ENCODE measurements at places on chromosomes 7 and 10.

- no peak for DNase-seq
Observed at GRCh38 chr7:156759579-156760202, 119.1 kb downstream of the RNF32 start.

DNA sequence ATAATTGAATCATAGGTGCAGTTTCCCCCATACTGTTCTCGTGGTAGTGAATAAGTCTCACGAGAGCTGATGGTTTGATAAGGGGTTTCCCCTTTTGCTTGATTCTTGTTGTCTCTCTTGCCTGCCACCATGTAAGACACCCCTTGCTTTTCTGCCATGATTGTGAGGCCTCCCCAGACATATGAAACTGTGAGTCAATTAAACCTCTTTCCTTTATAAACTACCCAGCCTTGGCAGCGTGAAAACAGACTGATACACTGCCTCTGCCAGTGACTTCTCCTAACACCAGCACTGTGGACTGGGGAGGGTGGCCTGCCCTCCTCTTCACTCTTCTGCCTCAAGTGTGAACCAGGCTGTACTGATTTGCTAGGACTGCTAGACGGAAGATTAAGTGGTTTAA, 108.6 kb downstream of the RAB11FIP2 start:
- no peak for DNase-seq

- no peak for DNase-seq
Observed at GRCh38 chr10:113094114-113094486, 144.1 kb downstream of the TCF7L2 start.

DNA sequence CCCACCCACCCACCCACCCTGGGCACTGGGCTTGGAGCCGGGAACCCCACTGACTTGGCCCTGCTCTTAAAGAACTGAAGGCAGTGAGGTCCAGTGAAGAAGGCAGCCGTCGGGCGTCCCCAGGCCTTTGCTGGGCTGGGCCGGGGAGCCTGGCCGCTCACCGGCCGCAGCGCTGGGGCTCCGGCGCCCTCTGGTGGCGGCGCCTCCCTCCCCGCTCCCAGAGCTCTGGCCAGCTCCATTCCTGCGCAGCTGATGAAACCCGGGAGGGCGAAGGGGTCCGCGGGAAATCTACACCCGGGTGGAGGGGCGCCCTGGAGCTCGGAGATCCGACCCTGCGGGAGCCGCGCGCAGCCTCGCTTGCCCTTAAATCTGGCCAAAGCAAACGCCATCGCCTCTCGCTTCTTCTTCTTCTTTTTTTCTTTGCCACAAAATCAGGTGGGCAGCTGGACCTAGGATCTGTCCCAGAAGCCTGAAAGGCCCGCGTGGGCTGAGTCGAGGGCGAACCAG, 1.7 kb upstream of the CXCL12 start:
- peak; percentile 92 for DNase-seq

- DNase-seq: no peak
Observed at GRCh38 chr10:58588673-58589265, 76.1 kb downstream of the BICC1 start.

DNA sequence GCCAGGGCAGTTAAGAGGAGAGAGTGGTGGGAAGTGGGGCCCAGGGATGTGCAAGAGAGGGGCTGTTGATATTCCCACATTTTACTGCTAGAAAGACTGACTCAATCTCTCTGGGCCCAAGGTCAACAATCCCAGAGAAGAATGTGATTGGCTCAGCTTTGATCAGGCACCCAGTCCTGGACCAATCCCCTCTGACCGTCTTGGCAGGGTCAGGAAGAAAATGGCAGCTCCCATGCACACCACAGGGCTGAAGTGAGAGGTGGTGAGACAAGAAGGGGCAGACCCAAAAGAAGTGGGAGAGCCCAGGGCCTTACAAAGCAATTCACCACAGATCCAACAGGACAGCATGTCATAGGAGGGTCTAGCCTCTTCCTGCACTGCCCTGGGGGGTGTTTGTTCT, 3.3 kb upstream of the C10orf105 start:
- no peak for DNase-seq

DNA sequence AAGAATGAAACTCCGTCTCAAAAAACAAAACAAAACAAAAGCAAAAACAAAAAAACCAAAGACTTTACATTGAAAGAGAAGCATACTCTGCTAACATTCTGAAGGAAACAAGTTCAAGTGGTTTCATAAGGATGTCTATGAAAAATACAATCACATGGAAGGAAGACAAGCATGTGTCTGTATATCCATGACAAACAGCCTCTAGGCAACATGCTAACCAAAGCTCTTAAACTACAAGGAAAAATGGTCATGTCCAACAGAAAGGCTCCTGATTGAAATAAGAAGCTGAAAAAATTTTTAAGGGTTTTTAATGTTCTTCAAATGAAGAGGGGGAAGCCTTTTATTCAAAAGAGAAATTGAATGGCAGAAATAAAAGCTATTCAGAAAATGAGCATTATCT, 64.9 kb downstream of the UBE2H start:
- DNase-seq: no peak

DNA sequence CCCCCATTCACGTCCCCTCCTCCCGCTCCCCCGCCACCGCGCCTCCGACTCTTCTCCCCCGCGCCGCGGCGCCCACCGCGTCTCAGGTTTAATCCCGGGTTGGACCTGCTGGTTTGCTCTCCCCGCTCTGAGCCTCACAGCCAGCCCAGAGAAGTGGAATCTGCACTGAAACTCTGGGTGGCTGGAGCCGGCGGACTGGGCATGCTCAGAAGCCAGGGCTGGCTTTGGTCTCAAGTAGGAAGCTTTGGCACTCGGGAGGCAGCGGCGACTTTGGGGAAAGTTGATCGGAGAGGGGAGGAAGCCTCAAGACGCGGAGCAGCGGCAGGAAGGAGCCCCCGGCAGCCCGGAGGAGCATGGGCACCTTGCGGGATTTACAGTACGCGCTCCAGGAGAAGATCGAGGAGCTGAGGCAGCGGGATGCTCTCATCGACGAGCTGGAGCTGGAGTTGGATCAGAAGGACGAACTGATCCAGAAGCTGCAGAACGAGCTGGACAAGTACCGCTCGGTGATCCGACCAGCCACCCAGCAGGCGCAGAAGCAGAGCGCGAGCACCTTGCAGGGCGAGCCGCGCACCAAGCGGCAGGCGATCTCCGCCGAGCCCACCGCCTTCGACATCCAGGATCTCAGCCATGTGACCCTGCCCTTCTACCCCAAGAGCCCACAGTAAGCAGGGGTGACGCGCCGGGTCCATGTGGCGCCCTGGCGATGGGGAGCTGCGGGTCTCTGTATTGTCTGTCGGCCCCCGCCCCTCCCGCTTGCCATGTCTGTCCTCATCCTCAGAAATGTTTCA, at the start of gene PRKG1:
TSS of gene PRKG1 (plus strand) at position 250 of the 791 bp plus-strand sequence.
- DNase-seq: peak; percentile 90

DNA sequence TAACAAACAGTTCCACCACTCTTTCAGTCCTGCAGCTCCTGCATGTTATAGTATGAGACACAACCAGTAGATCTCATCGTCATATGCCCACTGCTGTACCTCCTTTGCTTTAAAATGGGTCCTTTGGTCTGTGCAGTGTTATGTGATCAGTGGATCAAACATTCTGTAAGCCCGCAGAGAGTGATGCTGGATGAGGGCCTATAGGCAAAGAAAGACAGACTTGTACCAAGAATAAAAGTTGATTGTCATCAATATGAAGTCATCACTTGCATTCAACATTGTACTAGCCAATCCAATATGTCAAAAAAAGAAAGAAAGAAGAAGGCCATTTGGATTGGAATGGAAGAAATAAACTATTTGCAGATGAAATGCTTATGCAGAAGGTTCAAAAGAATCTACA, 79.8 kb upstream of the PHYHIPL start:
- DNase-seq: no peak

DNA sequence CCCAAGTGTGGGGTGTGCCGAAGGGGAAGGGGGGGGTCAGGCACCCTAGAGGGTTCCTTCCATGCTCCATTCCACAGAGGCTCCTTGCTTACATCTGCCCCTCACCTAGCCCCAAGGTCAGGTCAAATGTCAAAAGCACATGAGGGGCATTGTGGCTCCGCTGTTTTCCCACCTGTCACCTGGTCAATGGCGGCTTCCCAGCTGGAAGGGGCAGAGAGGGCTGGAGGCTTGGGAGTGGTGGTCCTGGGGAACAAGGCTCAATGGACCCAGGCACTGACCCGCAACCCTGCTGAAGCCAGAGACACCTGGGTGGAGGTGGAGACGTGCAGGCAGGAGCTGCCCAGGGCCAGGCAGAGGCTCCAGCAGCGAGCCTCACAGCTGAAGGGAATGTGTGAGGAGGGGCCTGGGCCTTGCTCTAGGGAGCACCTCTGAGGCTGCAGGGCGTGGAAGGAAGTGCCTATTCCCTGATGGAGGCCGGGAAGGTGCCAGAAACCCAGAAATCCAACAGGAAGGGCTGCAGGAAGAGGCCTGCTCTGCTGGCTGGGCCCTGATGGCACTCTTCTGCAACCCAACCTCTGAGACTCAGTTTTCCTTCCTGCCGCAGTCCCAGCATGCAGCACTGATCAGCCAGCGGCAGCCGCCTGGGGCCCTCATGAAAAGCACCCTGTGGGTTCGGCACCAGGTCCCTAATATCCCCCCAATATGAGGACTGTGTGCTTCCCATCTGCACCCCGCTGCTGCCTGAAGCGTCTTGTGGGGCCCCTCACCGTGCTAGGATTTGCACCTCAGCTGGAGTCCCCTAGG, 16.0 kb downstream of the RASGEF1A start:
- DNase-seq: peak; percentile 21

GRCh38 chr7:17632384-17632783, 307.9 kb downstream of the SNX13 start:
- DNase-seq: no peak

DNA sequence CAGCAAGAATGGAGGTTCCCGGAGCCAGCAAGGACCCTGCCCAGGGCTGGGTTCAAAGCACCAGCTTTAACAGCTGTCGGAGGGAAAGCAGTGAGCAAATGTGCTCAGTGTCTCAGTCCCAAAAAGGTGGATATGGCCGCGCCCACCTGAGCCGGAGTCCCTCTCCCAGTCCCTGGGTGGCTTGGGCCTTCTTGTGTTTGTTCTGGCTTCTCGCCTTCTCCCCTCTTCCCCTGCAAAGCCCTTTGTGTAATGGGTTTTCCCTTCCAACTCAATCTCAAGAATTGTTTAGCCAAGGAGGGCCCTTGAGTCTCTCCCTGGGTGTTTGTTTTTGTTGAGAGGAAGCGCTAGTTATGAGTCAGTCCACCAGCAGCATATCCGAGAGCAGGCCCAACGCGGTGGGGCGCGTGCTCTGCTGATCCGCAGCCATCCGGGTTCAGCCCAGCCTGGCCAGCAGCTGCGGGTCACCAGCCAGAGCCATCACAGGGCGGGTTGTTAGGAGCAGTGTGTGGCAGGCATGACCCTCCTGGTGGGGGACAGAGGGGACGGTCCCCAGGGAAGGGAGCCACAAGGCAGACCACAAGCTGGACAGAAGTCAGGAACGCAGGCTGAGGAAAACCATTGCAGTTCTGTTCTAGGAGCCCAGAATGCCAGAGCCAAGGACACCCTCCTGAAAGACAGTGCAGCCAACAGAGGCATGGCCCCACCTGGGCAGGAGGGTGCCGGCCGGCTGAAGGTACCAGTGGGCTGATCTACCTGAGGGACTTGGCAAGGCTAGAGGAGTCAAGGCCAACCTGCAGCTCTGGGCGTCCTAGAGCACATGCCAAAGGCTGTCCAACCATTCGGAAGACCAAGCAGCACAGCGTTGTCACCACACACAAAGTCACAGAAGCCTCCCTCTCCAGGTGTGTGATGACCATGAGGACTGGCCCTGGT, 21.3 kb downstream of the CALML3 start:
- DNase-seq: peak; percentile 80

DNA sequence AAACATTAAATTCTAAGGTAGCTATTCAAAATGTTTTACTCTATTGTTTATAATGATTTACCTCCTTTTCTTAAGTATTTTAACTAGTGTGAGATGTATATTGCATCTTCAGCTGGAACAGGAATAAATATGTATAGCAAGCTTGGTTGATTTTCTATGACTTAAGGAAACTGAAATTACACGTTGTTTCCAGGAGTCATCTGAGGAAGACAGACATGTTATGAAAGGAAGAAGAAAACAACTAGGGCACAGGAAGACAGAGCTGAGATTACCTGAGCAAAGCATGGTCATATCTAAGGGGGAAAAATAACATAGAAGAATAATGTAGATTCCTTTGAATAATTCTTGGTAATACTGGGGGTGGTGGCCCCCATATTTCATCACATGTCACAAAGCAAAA, 210.9 kb upstream of the SEMA3E start:
- DNase-seq: no peak

GRCh38 chr7:101555921-101556275, 73.2 kb downstream of the MYL10 start:
- no peak for DNase-seq

GRCh38 chr10:102593074-102593803, 51.0 kb upstream of the TRIM8 start:
- no peak for DNase-seq

DNA sequence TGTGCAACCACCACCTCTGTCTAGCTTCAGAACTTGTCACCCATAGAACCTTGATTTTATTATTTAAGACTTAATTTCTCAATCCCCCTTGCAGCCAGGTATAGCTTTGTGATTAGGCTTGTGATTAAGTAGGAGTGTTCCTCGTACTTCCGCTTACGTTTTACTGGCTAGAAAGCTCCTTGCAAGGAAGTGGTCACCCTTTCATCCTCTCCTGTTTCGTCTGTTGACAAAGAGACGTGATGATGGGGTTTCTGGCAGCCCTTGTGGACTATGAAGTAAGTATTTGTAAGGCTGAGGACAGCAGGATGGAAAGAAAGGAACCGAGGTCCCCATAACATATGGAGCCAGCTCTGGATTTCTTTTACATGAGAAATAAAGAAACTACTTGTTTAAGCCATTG, 86.5 kb upstream of the KDM7A start:
- peak; percentile 55 for DNase-seq

- no peak for DNase-seq
Observed at GRCh38 chr7:3194501-3195141, 106.4 kb upstream of the SDK1 start.

DNA sequence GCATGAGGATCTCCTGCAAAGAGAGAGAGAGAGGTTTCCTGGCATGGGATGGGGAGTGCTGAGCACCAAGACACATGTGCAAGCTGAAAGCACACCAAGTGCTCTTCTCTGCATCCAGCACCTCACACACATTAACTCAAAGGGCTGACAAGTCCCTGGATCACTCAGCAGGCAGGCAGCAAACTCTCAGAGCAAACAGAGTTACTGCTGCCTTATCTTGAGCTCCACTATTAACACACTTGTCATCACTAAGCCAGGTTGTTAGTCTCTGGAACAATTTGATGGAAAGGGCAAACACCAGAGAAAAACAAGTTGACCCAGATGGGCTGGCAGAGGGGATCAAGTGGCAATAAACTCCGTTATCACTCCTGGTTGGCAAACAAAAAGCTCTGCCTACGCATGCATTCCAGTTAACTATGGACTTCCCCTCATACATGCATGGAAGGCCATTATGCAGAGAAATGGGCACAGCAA, 349.9 kb downstream of the KCNMA1 start:
- peak; percentile 51 for DNase-seq

GRCh38 chr10:125017547-125018298, 75.8 kb downstream of the ZRANB1 start:
- no peak for DNase-seq
